NCI-H510A (cell line): ENCODE measurements at places on chromosomes 2 and 18.
A peak's percentile ranks its signal among the peaks of the same experiment; 100 is the strongest.

DNA sequence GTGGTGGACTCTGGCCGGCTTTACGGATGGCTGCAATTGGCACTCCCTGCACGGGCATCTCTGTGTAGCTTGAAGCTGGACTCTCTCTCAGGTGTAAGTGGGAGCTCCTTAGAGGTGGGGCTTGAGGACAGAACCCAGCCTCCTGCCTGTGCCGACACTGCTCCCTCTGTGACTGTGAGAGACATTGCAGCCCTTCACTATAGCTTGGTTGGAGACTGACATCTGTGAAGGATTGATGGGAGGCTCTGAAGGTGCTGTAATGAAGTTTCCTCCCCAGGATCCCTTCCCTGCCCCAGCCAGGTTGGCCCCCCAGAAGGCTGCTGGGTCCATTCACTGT is 166.7 kb downstream of the SH3RF3 start:
- no peak for DNase-seq

- no peak for DNase-seq
Measured at GRCh38 chr2:58981237-58981636, 740.1 kb upstream of the FANCL start.

- no peak for DNase-seq
Measured at GRCh38 chr18:42156281-42156680, 201.2 kb downstream of the PIK3C3 start.

- DNase-seq, result peak; percentile 56
Measured at GRCh38 chr2:196592911-196593881, 46.3 kb upstream of the CCDC150 start.

- no peak for DNase-seq
Measured at GRCh38 chr18:47929681-47930198, 719 bp downstream of the SMAD2 start.

- no peak for DNase-seq
Measured at GRCh38 chr2:46562451-46562840, 83.1 kb downstream of the TMEM247 start.

DNA sequence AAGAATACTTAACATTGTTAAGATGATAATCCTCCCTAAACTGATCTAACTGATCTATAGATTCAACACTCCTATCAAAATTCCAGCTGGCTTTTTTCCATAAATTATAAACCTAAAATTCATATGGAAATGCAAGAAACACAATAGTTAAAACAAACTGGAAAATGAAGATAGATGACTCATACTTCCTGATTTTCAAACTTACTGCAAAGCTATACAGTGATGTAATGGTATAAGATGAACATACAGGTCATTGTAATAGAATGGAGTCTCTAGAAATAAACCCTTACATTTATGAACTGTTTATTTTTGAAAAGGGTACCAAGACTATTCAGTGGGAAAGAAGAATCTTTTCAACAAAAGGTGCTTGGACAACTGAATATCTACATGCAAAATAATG is 32.3 kb downstream of the UBXN4 start:
- DNase-seq, result no peak

DNA sequence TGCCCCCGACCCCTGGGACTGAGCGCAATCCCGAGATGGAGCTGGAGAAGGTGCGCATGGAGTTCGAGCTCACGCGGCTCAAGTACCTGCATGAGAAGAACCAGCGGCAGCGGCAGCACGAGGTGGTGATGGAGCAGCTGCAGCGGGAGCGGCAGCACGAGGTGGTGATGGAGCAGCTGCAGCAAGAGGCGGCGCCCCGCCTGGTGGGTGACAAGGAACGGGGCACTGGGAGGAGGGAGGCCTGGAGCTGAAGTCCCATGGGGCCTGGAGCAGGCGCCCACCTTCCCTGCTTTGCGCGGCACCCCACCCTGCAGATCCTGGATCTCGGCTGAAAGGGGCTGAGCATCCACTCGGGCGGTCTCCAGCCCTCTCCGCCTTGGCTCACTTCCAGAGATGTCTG is 1.2 kb downstream of the TMEM247 start:
- DNase-seq, result no peak
